Stimulated activated CD4-positive, alpha-beta T cell treated with anti-CD3 and anti-CD28 coated beads, Interleukin-2, amount 100 ng/mL, for 48 hours (primary cell): ENCODE measurements at places on chromosomes 2 and 18.

DNA sequence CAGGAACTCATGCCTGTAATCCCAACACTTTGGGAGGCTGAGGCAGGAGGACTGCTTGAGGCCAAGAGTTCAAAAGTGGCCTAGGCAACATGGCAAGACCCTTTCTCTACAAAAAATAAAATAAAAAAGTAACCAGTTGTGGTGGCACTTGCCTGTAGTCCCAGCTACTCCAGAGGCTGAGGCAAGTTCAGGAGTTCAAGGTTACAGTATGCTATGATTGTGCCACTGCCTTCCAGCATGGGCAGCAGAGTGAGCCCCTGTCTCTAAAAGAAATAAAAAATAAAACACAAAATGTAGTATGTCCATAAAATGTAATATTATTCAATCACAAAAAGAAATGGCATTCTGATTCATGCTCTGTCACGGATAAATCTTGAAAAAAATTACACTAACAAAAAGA lies 11.9 kb downstream of the INO80C start:
- DNase-seq, result no peak

DNA sequence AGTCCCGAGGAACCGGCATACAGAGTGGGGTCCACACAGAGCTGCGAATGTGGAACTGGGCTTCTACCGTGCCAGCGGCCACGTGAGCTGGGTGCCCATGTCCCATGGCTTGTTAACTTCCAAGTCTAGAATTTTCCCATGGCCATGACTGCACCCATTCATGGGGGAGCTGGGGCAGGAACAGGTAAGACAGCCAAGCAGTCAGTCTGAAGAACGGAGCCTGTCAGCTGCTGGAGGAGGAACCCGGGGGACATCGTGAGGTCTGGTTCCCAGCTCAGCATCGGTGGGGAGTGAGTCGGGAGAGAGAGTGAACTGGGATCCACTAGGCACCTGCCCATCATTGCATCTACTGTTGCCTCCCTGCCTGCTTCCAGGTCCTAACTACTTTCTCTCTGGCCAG lies 86.9 kb downstream of the SH3RF3 start:
- DNase-seq, result no peak

- DNase-seq, result no peak
These were observed 419.9 kb downstream of the STK39 start for GRCh38 chr2:167827352-167828097.

GRCh38 chr2:142127248-142127647 lies 3.6 kb downstream of the LRP1B start:
- no peak for DNase-seq

DNA sequence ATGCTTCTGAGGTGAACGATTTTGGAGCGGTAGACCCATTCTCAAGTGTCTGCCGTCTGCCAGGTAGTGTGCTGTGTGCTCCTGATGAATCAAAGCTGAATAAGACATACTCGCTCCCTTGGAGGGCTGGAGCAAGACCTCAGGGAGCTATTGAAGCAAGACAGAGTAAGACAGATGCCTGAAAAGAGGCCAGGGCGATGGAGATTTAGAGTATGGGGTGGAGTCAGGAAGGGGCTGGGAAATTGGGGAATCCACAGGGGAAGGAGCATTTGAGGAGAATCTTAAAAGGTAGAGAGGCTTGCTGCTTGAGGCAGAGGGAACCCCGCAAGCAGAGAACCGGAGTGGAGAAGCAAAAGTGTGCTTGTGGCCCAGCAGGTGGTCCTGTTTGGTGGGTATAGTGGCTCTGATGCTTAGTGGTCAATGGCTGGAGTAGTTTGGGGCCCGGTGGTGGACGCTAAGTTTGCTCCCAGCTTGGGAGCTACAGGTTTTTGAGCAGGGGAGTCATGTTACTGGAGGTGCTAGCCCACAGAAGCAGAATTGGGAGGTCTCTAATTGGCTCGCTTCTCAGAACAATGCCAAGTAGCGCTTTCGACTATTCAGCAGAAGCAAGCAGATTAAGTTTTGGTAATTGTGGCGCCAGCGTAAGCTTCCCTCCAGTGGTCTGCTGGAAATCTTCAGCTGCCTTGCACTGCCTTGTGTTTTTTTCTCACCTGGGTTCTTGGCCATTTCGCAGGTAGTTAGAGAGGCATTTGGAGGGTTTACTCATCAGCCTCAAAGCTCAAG lies 2.0 kb downstream of the CNNM4 start:
- DNase-seq, result no peak

DNA sequence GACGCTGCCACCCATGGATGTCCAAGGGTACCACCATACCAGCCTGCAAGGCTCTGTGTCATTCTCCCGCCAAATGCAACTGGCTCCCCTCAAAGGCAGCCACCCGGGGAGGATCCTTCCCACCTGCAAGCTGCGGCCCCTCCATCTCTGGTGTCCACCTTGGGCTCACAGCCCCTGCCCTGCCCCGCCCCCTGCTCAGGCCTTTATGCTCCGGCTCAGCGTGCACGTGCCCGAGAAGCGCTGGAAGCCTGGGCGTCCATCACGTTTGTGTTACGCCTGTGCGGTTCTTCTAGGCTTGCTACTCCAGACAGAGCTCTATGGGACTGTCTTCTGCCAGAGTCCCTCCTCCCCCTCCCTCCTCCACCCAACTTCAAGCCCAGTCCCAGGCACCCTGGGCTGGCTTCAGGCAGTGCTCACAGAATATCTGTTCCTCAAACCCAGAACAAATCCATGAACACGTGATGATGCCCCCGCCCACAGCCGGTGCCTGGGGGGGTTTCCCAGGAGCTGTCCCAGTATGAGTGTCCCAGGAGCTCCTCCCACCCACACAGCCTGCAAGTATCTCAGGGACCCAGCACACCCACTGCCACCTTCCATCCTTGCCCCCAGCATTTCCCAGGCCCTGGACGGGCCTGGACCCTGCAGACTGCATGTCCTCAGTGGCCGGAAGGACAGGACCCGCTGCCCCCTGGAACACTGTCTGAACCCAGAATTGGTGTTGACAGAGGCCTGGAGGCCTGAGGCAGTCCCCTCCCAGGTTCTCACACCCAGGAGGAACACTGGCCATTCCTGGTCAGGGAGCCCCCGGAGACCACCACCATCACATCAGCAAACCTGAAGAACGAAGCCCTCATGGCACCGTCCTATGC lies 30.3 kb downstream of the KIF1A start:
- no peak for DNase-seq

GRCh38 chr18:8868276-8868675 lies 162.9 kb downstream of the MTCL1 start:
- DNase-seq, result no peak

DNA sequence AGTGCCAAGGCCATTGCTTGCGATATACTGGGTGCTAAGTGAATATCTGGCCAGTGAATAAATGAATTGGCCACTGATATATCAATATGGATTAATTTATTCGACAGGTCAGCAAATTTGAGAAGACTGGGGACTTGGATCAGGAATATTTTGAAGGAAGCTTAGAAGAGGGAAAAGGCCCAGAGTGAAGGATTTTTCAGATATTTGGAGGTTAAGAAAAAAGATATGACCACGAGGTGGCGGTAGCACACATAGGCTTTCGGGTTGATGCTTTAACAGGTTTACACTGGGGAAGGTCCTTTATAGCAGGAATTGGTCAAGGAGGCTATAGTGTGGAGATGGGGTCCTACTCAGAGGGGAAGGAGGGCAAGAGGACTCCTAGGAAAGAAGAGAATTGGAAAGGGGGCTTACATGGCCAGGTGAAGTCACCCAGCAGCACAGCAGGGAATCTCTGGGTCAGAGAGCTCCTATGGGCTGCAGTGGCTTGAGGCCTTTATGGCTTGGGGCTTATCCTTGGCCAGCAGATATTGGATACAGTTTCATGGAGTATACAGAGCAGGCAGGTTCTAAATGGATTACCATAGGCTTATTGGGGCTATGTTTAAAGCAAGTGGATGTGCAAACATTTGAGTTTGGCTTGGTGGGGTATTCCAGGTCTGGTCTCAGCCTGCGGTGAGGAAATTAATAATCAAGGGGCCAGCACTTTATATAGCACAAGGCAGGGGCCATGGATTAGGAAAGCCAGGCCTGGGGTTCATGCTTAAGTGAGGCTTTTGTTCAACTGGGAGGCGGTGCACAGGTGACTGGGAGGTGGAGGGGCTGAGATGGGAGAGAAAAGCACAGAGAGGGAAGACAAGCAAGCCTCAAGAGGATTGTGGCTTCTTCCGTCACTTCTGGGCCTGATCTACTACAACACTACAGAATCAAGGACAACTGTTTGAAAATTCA lies 9.7 kb downstream of the IL1RN start:
- DNase-seq, result peak; percentile 50

GRCh38 chr2:224208007-224208406 lies 168.9 kb upstream of the SERPINE2 start:
- DNase-seq, result no peak

DNA sequence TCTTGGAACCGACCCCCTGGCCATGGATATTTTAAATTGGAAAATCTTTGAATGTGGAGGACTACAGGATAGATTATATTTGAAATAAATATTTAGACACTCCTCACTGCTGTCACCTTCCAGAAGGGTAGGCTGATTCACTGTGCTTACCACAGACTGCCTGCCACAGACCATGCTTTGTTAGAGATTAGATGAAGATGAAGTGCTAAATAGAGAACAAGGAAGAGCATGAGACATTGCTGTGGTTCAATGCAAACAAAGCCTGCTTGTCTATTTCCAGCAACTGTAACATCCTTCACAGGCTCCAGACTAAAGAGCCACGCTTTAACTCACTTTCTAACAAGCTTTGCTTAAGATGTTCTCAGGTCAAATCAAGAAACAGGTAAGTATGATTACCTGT lies 81.0 kb upstream of the TMEM17 start:
- DNase-seq, result no peak

DNA sequence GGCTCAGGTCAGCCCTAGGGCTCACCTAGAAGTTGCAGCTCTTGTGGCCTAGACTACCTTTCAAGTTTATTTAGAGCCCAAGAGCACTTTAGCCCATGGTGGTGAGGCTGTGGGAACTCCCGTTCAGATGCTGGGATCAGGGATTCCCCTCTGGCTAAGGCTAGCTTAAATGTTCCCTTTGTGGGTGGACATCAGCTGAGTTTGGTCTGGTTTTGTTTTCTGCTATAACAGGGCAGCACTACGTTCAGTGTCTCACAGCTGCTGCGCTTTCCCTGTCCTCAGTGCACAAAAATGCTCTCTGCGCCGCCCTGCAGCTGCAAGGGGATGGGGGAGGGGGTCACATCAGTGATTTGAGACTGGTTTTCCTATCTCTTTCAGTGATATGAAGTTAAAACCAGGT lies 170.5 kb upstream of the KCNJ3 start:
- DNase-seq, result no peak

DNA sequence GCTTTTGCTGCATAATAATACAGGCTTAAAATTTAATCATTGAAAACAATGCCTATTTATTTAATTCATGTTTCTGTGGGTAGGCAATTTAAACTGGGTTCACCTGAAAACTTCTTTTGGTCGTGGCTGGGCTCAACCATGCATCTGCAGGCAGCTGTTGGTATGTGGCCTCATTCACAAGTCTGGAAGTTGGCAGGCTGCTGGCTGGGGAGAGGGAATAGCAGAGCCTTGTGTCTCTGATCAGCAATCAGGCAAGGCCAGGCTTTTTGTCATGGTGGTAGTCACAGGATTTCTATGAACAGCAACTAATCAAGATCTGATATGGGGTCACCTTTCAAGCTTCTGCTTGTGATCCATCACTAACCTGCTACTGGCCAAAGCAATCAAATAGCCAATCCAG lies 130.1 kb upstream of the KCNJ3 start:
- DNase-seq, result no peak

GRCh38 chr2:107235491-107236254 lies 349.7 kb upstream of the ST6GAL2 start:
- no peak for DNase-seq

DNA sequence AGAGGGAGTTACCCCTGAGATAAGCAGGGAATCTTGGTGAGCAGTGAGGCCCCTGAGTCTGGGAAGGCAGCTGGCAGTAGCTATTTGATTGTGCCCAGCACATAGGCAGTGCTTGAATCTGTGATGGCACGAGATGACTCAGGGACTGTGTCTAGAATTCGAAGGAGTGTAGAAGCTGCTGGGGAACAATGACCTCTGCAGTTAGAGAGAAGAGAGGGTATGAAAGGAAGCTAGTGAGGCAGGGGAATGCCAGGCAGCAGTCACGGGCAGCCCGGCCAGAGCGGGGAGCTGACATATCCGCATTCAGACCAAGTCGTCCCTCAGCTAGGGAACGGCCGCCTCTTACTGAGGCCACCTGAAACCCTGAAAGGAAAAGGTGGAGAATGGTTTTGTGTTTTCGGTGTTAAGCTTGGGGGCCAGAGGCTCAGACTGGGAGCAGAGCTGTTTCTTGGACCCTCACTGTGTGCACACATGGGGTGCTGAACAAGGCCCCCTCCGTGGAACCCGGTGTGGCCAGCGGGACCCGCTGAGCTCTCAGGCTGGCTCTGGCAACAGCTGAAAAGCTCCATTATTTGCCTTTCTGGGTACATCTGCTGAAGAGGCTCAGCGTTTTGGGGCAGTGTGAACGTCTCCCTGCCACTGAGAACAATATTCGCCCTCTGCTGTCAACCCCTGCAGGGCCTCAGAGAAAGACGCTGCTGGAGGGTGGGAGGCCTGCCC lies 32.9 kb downstream of the ARHGEF4 start:
- DNase-seq, result no peak

DNA sequence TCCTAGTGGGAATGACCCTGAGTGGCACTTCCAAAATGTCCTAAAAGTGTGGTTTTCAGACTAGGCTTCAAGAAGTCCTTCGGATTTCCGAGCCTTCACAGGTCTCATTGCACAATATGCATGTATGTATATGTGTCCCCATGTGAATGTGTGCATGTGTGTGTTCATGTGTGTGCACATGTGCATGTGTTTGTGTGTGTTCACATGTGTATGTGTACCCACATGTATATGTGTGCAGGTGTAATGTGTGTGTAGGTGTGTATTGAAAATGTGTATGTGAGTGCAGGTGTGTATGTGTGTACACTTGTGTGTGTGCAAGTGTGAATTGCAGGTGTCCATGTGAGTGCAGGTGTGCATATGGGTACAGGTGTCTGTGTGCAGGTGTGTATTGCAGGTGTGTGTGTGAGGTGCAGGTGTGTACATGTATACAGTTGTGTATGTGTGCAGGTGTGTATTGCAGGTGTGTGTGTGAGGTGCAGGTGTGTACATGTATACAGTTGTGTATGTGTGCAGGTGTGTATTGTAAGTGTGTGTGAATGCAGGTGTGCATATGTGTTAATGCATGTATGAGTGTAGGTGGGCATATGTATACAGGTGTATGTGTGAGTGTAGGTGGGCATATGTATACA lies 124.4 kb upstream of the EPB41L3 start:
- DNase-seq, result no peak

GRCh38 chr18:40259115-40259835 lies 1695.8 kb upstream of the PIK3C3 start:
- DNase-seq, result no peak

- no peak for DNase-seq
These were observed 39.4 kb downstream of the TMEM182 start for GRCh38 chr2:102801098-102801718.

GRCh38 chr18:23889907-23890306 lies 124.6 kb upstream of the TTC39C start:
- no peak for DNase-seq
